BE2C (cell line): ENCODE measurements at places on chromosomes 2 and 18.

GRCh38 chr2:133437492-133437891 lies 130.8 kb downstream of the NCKAP5 start:
- DNase-seq, result no peak

- no peak for DNase-seq
These were observed 32.0 kb upstream of the INHBB start for GRCh38 chr2:120313695-120314615.

GRCh38 chr2:46470114-46470628 lies 9.2 kb upstream of the TMEM247 start:
- DNase-seq, result no peak

- DNase-seq, result no peak
These were observed 328.5 kb upstream of the ZEB2 start for GRCh38 chr2:144848423-144848822.
